ENCODE measurements at places on chromosomes 5 and 9.

DNA sequence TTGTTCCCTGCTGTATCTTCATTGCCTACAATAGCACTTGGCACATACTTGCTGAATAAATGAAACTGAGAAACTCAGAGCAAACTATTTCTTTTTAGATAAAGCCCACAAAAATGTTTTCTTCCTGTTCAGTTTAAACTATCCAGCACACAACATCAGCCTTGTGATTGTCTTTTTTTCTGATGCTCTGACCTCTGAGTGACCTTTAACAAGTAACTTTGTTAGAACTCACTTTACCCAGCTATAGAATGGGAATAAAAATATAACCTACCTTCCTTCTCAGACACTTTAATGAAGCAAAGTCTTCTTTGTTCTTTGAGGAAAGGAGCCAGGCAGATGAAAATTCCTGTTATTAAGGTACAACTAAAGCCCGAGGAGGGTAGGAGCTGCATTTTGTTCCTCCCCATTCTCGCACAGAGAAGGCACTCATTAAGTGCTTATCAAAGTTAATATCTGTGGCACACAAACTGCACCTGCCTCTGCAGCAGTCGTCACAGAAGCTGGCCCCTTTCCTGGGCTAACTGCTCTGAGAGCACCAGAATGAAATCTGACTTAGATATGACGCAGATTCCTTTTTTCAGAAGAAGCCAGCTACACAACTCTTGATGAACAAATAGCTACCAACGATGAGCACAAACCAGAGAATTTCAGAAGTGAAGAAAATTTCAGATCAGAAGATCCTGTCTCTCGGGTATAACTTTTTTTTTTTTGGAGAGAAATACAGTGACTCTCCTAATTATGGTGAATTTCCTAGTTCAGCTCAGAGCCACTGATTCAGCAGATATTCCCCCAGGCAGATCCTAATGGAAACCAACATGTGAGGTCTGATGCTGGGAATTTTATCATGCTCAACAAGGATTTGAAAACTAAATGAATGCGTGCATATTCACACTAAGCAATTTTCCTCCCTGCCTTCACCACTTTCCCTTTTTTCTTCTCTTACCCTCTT, 31.0 kb upstream of the NR3C1 start:
- peak; percentile 57 for ATAC-seq

DNA sequence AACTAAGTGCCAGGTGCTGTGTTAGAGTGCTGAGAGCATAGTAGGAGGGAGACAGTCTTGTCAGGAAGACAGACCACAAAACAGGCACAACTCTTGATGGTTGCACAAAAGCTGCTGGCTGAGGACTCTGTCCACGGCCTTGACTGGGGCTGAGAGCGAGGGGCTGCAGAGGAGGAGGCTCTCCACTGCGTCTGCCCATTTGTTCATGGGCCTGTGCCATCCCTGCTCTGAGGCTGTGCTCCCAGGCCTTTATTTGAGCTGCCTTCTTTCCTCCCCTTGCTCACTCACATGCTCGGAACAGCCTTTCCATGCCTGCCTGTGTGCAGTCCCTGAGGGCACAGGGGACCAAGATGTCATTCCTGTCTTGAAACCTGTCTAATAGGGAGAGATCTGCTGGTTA, 147.8 kb downstream of the CACNA1B start:
- no peak for ATAC-seq

DNA sequence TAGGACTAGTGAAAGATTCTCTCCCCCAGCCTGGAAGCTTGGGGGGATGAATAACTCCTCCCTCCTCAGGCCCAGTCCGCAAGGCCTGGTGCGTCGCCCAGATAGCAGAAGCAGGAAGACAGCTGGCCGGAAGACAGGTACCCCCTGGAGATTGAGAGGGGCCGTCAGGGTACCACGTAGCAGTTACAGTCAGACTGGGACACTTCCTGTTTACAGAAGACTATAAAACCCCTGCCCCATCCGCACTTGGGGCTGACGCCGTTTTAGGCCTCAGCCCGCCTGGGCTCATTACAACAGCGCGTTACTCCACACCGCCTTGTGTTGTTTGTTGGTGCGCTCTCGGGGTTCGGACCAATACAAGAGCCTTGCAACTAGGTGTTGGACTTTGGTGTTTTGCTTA, 15.4 kb downstream of the SEMA6A start:
- no peak for ATAC-seq

DNA sequence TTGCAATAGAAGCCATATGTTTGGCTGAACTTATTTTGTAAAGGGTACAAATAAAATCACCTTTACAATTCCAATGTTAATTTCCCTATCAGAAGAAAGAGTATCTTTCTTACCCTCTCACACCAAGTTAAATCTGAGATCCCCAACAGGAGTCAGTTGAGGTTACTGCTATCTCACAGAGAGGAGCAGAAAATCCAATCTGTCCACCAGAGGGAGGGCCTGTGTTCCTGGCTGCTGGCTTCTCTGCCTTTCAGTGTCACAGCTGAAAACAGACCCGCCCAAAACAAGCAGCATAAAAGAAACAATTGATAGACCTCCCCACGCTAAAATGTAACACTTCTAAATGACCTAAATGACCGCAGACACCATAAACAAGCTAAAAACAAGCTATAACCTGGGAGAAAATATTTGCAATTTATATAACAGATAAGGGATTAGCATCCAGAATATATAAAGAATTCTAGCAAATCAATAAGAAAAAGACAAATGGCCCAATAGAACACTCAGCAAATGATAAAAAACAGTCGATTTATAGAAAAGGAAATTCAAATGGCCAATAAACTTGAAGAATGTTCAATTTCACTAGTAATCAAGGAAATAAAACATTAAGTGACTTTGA, 24.5 kb upstream of the MVB12B start:
- ATAC-seq, result peak; percentile 45

GRCh38 chr9:81596679-81597418, 92.5 kb downstream of the TLE1 start:
- ATAC-seq, result no peak

- ATAC-seq, result no peak
Measured at GRCh38 chr9:106962122-106962521, 99.2 kb downstream of the ZNF462 start.

GRCh38 chr5:39498278-39498952, 73.6 kb upstream of the DAB2 start:
- no peak for ATAC-seq

- no peak for ATAC-seq
Measured at GRCh38 chr9:108290839-108291585, 564.8 kb downstream of the ACTL7B start.
